ENCODE measurements at places on chromosomes 12 and 14. TPM values are rescaled to one million over a fixed set of nuclear protein-coding genes. Genes with fewer than 3 reads are reported as not detected.

GUCY2C gene
- polyA plus RNA-seq, result not detected

JDP2 gene
- 1.3 TPM for polyA plus RNA-seq

PCNX4 gene
- 36.6 TPM for polyA plus RNA-seq

TBC1D30 gene
- 4.3 TPM for polyA plus RNA-seq

PDE6H gene
- not detected for polyA plus RNA-seq

RTL1 gene
- polyA plus RNA-seq, result not detected

SMCO2 gene
- polyA plus RNA-seq, result not detected

PPP1R1A gene
- polyA plus RNA-seq, result 22.1 TPM

PZP gene
- 3.2 TPM for polyA plus RNA-seq

WNT5B gene
- not detected for polyA plus RNA-seq

GPN3 gene
- 37.9 TPM for polyA plus RNA-seq

ACSM4 gene
- not detected for polyA plus RNA-seq

SPTB gene
- 0.50 TPM for polyA plus RNA-seq

ACSS3 gene
- polyA plus RNA-seq, result 0.20 TPM

SLC25A47 gene
- not detected for polyA plus RNA-seq

AHSA1 gene
- polyA plus RNA-seq, result 323 TPM

CLBA1 gene
- 1.5 TPM for polyA plus RNA-seq

SLC6A15 gene
- polyA plus RNA-seq, result 75.1 TPM

SPATS2 gene
- polyA plus RNA-seq, result 17.9 TPM

P2RX2 gene
- polyA plus RNA-seq, result not detected

PELI2 gene
- polyA plus RNA-seq, result 1.7 TPM

KIF26A gene
- polyA plus RNA-seq, result not detected

PITPNM2 gene
- 0.39 TPM for polyA plus RNA-seq

WNT1 gene
- polyA plus RNA-seq, result not detected

NFE2 gene
- polyA plus RNA-seq, result not detected

PLXNC1 gene
- 3.8 TPM for polyA plus RNA-seq

SPIC gene
- polyA plus RNA-seq, result not detected

NEUROD4 gene
- polyA plus RNA-seq, result not detected

TAS2R19 gene
- 2.3 TPM for polyA plus RNA-seq

GARIN6 gene
- polyA plus RNA-seq, result 0.91 TPM

TAS2R30 gene
- polyA plus RNA-seq, result 0.32 TPM

VDR gene
- not detected for polyA plus RNA-seq

SLC17A8 gene
- 0.48 TPM for polyA plus RNA-seq

SYCP3 gene
- polyA plus RNA-seq, result 6.0 TPM

NUP37 gene
- 22.1 TPM for polyA plus RNA-seq

SLC25A21 gene
- polyA plus RNA-seq, result 1.5 TPM

FOXN4 gene
- polyA plus RNA-seq, result 0.40 TPM

PPM1H gene
- polyA plus RNA-seq, result 18.0 TPM

INSM2 gene
- polyA plus RNA-seq, result 5.3 TPM

TOMM20L gene
- polyA plus RNA-seq, result not detected

MIPOL1 gene
- 9.2 TPM for polyA plus RNA-seq

GTF2A1 gene
- 44.0 TPM for polyA plus RNA-seq

HOXC4 gene
- not detected for polyA plus RNA-seq

RNASE2 gene
- polyA plus RNA-seq, result not detected

TTC9 gene
- polyA plus RNA-seq, result 1.1 TPM

DPY19L2 gene
- polyA plus RNA-seq, result 11.5 TPM

AMN gene
- not detected for polyA plus RNA-seq

BEGAIN gene
- 0.74 TPM for polyA plus RNA-seq

SYNDIG1L gene
- polyA plus RNA-seq, result not detected

CPSF6 gene
- polyA plus RNA-seq, result 21.6 TPM

HOXC12 gene
- not detected for polyA plus RNA-seq

PDE3A gene
- 2.7 TPM for polyA plus RNA-seq

C12orf50 gene
- polyA plus RNA-seq, result not detected

KRT2 gene
- polyA plus RNA-seq, result not detected

OR4E2 gene
- polyA plus RNA-seq, result not detected

SYT1 gene
- 227 TPM for polyA plus RNA-seq

CLEC9A gene
- polyA plus RNA-seq, result not detected

CCDC38 gene
- not detected for polyA plus RNA-seq

PCED1B gene
- polyA plus RNA-seq, result not detected
